ENCODE measurements at places on chromosomes 4 and X.

GRCh38 chr4:32417113-32417704 is 1697.0 kb downstream of the PCDH7 start:
- DNase-seq: no peak

DNA sequence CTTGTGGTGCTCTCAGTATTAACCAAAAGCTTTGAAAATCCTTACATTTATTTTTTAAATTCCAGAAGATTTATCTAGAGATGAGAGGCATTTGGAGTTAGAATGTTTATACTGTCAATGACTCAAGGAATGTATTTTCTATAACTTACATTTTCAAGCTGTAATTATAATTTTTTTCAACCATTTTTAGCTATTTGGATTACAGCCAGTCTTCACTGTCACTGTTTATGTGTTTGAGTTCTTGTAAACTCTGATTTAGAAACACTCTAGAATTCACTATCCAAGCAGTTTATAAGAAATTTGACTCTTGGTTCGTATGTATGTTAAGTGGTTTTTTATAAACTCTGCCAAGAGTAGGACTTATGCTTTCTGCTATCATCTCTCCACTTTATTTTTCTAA is 36.7 kb upstream of the GUCY1A1 start:
- no peak for DNase-seq

GRCh38 chrX:149858592-149858991 is 22.4 kb upstream of the MAGEA8 start:
- no peak for DNase-seq

GRCh38 chrX:120668357-120668756 is 38.5 kb upstream of the C1GALT1C1 start:
- no peak for DNase-seq

DNA sequence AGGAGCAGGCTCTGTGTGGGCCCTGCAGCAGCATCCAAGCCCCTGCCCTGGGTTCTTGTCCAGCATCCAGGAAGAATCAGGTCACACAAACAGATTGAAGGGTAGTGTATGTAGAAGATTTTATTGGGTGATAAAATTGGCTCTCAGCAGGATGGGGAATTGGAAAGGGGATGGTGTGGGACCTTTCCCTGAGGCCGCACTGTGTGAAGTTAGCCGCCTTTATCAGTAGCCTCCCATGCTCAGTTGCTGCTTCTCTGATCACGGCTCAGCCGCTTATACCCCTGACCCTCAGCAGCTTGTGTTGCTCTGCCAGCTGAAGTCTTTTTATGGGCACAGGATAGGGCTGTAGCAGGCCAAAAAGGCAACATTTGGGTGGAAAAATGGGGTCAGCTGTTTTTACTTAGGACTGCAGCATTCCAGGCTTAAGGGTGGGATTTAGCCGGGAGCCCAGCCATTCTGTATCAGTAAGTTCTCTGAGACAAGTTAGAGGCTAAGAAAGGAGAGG is 35.2 kb upstream of the CCNG2 start:
- no peak for DNase-seq

GRCh38 chrX:26672571-26672970 is 456.6 kb downstream of the MAGEB5 start:
- no peak for DNase-seq

GRCh38 chr4:909821-910220 is 22.3 kb downstream of the GAK start:
- DNase-seq: no peak

GRCh38 chrX:30570505-30570904 is 7.1 kb downstream of the TASL start:
- DNase-seq: peak; percentile 42

GRCh38 chr4:152255437-152255836 is 280.5 kb downstream of the FBXW7 start:
- no peak for DNase-seq

DNA sequence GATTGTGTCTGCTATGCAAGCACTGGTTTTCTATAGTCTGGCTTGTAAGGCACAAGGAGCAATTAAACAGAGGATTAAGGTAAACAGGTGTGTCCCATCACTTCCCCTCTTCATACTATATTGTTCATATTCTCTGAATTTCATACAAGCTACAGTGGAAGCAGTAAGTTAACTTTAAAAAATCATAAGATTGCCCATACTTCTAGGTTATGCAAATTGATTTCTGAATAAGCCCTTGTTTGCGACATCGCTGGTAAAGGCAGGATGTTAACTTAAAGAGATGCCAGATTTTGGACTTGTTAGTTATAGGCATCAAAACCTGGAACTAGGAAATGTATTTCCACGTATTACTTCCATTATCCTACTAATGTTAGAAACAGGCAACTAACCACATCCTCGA is 1.0 kb upstream of the TMEM131L start:
- DNase-seq: no peak

DNA sequence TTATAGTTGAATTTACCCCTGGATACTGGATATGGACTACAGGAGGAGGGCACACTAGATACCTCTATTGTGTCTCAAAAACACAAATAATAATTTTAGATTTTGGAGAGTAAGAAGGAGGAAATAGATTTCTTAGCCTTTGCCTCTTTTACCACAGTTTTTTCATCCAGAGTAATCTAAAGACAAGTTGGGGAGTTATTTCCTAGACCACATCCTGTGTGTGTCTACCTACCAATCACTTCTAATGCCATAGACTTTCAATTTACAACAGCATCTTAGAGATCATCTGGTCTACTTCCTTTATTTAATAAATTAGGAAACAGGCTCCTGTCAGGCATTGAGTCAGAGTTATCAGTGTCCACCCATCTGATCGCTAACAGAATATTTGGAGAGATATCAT is 191.5 kb downstream of the EDA start:
- no peak for DNase-seq

DNA sequence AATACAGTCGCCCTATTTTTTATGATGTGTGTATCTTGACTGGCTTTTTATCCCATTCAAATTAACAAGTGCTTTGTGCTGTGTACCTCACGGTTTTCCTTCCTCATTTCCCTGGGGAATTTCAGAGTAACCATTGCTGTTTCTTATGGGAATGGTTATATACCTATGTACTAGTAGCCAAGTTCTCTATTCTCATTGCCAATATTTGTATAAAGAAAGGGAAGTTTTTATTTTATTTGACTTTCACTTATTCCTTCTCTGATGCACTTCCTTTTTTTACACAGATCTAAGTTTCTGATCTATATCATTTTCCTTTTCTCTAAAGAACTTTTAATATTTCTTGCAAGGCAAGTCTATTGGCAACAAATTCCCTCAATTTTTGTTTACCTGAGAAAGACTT is 181.3 kb downstream of the SOWAHB start:
- DNase-seq: no peak

GRCh38 chr4:532588-533317 is 33.7 kb downstream of the PIGG start:
- peak; percentile 50 for DNase-seq

- DNase-seq: peak; percentile 25
Measured at GRCh38 chrX:1215123-1215823, 2.8 kb upstream of the CRLF2 start.

GRCh38 chrX:36640232-36640631 is 367.9 kb upstream of the FAM47C start:
- no peak for DNase-seq

DNA sequence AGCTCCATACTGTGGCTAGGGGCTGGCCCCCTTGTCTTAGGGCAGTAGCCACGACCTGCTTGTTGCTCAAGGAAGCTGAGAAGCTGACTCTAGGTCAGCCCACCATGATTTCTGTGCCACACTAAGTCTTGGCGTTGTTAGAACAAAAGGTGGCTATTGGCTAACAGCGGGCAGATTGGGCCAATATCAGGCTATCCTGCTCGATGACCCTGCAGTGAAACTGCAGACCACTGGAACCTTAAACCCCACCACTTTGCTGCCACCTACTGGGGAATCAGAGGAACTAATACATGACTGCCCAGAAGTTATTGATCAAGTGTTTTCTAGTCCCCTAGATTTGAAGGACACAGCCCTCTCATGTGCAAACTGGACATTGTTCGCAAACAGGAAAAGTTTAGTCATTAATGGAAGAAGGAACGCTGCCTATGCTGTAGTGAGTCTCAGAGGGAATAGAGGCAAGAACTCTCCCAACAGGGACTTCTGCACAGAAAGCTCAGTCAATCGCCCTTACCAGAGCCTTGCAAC is 17.0 kb upstream of the PAPSS1 start:
- DNase-seq: peak; percentile 35

- no peak for DNase-seq
Measured at GRCh38 chr4:156832886-156833285, 138.7 kb downstream of the PDGFC start.

GRCh38 chr4:17376205-17376604 is 135.7 kb downstream of the QDPR start:
- no peak for DNase-seq

DNA sequence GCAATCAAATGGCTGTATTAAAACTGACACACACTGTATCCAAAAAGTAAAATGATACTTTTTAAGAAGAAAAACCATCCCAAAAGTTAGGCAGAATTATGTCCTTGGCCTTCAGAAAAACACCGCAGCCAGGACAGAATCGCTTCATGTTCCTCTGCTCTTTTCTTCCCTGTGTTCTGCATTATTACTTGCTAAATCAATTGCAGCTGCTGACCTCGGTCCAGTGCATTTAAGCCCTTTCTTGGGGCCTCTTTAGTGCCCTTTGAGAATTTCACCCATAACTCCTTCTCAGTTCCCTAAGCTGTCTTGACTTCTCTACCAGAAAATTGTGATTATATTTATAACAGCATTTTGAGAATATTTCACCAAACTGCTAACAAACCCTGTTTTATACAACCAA is 696.9 kb downstream of the PCDH7 start:
- no peak for DNase-seq

DNA sequence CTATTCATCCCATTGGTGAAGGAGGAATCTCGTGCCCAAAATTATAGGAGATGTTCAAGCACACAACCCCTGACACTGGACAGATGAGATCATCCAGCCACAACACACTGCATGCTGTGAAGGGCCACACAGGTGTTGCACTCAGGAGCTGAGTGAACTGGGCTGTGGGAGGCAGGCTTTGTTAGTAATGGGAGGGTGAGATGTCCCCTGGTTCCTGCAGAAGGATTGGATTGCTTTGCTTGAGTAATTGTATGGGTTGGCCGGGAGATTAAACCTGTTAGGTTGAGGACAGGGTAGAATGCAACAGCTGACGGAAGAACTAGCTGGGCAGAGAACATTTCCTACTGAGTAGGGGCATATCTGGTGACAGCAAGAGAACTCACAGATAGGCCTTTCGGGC is 152.2 kb downstream of the TACR3 start:
- DNase-seq: no peak

- no peak for DNase-seq
Measured at GRCh38 chr4:126937342-126937741, 695.4 kb upstream of the INTU start.

DNA sequence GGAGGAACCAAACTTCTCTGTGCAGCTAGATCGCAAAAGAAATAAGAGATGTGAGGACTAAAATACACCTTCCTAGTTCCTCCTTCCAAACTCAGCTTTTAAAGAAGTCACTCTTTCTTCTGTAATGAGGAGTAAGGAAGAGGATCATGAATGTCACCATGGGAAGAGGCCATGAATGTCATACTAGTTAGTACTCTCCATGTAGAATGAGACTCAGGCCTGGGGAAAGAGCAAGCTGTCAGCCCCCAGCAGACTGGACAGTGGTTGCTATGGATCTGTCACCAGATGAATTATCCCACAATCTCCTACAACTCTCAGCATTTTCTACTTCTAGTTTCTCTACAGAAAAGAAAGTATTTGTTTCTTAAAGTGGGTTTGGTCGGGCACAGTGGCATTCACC is 57.1 kb upstream of the PRDM8 start:
- no peak for DNase-seq

GRCh38 chrX:85004255-85004654 is 578 bp downstream of the APOOL start:
- no peak for DNase-seq

DNA sequence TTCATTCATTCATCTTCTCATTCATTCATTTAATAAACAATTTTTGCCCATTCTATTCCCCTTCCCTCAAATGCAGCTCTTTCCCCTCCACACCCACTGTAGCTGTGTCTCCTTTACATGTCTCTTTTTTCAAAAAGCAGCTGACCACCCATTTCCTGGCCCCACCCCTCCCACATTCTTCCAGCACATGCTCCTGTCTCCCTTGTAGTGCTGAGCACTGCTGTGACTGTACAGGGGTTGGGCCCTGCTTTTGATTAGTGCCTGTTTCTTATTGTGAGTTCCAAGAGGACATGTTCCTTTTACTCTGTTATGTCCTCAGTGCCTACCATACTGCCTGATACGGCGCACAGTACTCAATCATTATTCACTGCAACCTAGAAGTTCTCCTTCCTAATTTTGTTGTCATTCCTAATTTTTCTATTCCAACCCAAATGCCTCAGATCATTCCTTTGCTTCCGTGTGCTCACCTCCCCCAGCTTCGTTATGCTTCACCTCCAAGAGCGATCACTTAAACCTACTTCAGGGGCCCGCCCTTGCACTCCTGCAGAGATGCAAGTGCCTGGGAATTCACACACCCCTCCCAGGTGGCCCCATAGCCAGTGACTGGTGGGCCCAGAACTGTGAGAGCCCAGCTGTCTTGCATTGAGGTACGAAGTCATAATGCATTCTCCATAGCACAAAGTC is 152.2 kb downstream of the STK32B start:
- no peak for DNase-seq

- no peak for DNase-seq
Measured at GRCh38 chr4:182826391-182826790, 90.8 kb downstream of the DCTD start.

DNA sequence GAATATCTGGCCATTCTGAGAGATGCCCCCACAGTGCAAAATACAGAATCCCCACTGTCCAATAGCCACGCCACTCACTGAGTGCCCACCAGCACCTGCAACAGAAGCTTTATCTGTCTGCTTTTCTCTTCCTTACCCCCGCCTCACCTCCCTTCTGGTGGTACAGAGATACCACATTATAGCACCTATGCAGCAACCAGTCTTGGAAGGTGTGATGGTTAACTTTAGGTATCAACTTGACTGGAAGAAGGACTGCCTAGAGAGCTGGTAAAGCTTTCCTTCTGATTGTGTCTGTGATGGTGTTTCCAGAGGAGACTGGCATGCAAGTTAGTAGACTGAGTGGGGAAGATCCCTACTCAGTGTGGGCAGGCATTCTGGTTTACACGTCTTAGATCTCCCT is 61.8 kb upstream of the TXK start:
- no peak for DNase-seq

- DNase-seq: no peak
Measured at GRCh38 chrX:147565237-147565636, 346.5 kb upstream of the FMR1 start.

DNA sequence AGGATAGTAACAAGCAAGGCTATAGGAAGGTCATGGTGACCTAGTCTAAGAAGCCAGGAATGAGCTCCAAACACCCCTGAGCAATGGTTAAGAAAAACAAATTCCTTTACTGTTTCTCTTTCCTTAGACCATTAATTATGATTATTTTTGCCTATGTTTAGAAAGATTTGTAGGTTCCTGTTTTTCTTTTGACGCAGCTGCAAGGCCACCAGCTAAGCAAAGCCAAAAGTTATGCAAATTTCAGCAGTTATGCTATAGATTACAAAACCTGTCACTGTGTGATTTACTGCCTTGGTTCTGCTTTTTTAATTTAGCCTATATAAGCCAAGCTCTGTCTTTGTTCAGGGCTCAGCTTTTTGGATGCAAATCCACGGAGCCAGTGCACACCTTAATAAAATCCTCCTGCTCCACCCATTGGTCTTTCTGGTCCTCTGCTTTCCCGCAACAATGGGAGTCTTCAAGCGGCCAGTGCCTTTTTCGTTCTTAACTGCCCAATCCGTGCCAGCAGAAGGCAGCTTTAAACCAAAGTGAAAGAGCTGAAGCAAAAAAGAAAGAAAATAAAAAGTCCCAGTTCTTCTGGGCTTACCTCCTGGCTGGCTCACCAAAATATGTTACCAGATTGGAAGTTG is 1.4 kb upstream of the CEP135 start:
- peak; percentile 88 for DNase-seq

Data from T47D (cell line).